Activated CD8-positive, alpha-beta memory T cell treated with anti-CD3 and anti-CD28 coated beads, Interleukin-2, amount 10 ng/mL, durations not matched to agents 7 days and 5 days (primary cell): ENCODE measurements at places on chromosomes 2 and 18. TPM values are rescaled to one million over a fixed set of nuclear protein-coding genes. Genes with fewer than 3 reads are reported as not detected.

Gene SCN2A
- total RNA-seq: not detected

Gene PRKD3
- 26.0 TPM for total RNA-seq

Gene CETN1
- not detected for total RNA-seq

Gene KYNU
- not detected for total RNA-seq

Gene SLC66A2
- 23.4 TPM for total RNA-seq

Gene CMPK2
- 164 TPM for total RNA-seq

DNA sequence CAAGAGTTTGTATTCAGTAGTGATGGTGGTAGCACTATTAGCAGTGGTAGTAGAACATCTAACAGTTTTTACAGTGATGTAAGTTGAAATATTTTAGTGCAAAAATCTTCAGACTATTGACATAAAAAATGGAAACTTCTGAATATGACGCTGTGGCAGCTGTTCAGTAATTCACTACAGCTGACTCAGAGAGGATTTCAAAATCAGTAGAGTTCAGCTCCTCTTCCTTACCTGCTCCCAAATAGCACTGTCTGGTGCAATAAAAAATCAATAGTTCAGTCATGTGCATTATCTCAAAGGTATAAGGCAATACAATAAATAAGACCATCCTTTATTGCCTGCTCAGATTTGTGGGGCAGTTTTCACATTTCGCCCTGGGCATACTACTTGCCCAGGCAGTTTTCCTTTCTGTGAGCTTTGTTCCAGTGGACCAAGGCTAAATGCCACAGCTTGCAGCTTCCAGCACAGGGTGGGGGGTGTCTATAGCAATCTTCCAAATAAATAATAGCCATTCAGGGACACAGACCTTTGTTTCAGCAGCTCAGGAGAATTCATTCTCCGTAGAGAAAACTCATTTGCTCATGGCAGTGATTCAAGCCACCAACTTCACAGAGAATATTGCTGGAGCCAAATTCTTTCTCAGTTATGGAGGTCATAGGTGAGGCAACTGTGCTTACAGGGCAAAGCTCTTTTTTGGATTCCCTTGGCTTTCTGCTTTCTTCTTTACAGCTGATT lies 33.9 kb upstream of the GORASP2 start:
- no peak overlapping the region for H3K27ac ChIP-seq
- peaks cover 33% of the 10 kb centered on the region for H3K27me3 ChIP-seq
- no peak for DNase-seq
- no peaks in the 10 kb centered on the region for H3K36me3 ChIP-seq
- no peak overlapping the region for H3K4me3 ChIP-seq

DNA sequence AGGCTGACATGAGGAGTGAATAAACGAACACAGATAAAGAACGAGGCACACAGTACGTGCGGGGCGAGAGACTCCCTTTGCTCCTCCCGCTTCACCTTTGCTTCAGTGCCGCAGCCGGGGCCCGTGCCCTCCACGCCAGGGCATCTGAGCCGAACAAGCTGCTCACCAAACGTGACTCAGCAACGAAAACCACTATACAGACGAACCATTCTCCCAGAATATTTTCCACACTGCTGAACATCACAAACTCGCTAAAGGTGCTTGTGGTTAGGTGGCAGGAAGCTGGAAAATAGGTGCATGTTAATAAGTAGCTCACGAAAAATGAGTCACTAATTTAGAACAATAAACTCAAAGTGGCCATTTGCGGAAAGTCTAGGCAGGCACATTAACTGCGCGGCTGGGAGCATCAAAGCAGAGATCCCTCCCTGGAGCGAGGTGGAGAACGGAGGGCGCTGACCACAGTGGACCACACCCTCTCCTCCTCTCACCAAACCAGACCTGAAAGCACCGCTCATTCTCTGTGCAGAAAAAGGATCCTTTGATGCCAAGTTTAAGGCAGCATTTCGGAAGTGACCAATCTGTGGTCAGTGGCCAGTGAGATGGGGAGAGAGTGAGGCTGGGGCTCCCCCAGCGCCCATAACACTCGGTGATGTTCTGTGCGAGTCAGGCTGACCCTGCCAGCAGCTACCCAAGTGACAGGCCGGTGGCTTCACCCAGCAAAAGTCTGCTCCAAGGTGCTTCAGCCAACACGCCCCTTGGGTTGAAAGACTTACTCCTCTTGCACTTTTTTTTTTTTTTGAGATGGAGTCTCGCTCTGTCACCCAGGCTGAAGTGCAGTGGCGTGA lies 153.2 kb downstream of the HDAC4 start:
- no peaks in the 10 kb centered on the region for H3K27me3 ChIP-seq
- no peak overlapping the region for H3K27ac ChIP-seq
- no peak for DNase-seq
- H3K36me3 ChIP-seq: peaks cover 3% of the 10 kb centered on the region

DNA sequence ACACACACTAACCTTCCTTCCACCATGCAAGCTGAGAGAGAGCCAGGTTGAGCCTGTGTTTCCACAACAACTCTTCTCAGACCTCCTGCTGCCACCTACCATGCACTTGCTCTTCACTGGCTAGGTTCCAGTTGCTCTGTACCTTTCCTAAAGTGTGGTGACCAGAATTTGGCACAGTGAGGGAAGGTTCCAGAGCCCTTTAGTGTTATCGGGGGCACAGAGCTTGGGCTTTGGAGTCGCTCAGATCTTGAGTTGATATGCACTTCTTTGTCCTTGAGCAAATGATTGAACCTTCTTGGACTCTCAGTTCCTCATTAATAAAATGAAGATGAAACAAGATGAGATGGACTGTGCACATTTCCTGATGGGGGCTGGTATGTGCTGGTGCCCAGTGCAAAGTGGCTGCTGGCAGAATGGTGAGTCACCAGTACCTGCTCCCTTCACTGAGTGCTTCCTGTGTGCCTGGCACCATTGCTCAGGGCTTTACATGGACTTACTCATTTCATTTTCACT lies 47.1 kb downstream of the NEDD4L start:
- peaks cover 2% of the 10 kb centered on the region for H3K4me1 ChIP-seq
- H3K27ac ChIP-seq: no peak overlapping the region
- no peak for DNase-seq

DNA sequence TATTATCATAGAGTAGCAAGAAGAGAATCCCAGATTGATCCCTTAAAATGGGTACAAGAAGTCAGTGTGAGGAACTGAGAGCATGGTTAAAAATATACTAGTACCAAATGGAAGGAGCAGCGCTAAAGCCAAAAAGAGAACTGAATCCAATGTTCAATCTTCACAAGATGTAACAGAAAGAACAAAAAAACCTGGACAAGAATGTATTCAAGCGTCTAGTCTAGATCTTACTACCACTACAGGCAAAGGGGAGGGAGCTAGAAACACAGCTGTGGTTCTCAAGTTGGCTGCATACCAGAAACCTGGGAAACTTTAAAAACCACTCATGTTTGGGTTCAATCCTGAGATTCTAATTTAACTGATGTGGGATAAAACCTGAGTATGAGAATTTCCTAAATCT lies 57.5 kb downstream of the PIAS2 start:
- H3K36me3 ChIP-seq: peaks cover 10% of the 10 kb centered on the region
- H3K27ac ChIP-seq: no peak overlapping the region
- no peak overlapping the region for H3K4me3 ChIP-seq
- H3K4me1 ChIP-seq: no peaks in the 10 kb centered on the region

- H3K27me3 ChIP-seq: no peaks in the 10 kb centered on the region
- peaks cover 2% of the 10 kb centered on the region for H3K36me3 ChIP-seq
- DNase-seq: no peak
Observed at GRCh38 chr2:3493615-3494007, 25.7 kb downstream of the ADI1 start.

GRCh38 chr2:214034417-214034816 lies 376.4 kb upstream of the VWC2L start:
- H3K27ac ChIP-seq: no peak overlapping the region
- H3K36me3 ChIP-seq: no peaks in the 10 kb centered on the region

GRCh38 chr2:174446531-174446930 lies 40.3 kb downstream of the GPR155 start:
- no peak overlapping the region for H3K4me3 ChIP-seq
- DNase-seq: no peak

DNA sequence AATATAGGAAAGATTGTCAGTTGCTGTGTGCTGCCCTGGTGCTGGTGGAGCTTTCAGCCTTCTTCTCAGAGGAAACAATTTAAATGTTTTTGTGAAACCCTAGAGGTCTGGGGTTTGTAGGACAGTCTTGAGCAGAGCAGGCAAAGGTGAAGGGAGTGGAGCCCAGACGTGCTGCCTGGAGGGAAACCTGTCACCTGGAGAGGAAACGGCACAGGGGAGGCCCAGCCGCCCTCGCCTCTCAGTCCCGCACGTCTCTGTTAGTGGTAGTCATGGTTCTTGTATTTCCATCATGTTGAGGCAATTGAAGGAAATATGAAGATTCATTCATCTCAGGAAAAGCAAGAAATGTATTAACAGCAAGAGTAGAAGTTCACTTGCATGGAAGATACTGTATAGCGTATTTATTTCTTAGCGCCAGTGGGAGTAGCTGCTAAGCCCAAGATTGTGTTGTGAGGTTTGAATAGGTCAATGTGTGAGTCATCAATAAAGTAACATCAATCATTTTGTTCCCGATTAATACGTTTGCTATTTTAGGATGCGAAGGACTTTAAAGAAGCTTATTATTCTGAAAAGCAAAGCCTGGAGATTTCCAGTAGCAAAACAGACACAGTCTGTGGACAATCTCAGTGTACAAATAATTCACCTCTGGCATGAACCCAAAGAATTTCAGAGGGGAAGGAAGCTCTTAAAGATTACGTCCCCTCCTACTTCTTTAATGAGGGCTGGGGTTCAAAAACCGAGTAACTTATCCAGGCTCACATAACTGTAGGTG lies 70.4 kb downstream of the LRRFIP1 start:
- peak; percentile 55 for DNase-seq
- peak overlapping the region; percentile 94 for H3K27ac ChIP-seq
- no peaks in the 10 kb centered on the region for H3K27me3 ChIP-seq

- no peak overlapping the region for H3K4me3 ChIP-seq
- H3K27ac ChIP-seq: no peak overlapping the region
- peaks cover 9% of the 10 kb centered on the region for H3K27me3 ChIP-seq
- DNase-seq: peak; percentile 34
- peaks cover 10% of the 10 kb centered on the region for H3K4me1 ChIP-seq
- H3K36me3 ChIP-seq: peaks cover 1% of the 10 kb centered on the region
Observed at GRCh38 chr2:126754240-126755004, 98.5 kb downstream of the GYPC start.

DNA sequence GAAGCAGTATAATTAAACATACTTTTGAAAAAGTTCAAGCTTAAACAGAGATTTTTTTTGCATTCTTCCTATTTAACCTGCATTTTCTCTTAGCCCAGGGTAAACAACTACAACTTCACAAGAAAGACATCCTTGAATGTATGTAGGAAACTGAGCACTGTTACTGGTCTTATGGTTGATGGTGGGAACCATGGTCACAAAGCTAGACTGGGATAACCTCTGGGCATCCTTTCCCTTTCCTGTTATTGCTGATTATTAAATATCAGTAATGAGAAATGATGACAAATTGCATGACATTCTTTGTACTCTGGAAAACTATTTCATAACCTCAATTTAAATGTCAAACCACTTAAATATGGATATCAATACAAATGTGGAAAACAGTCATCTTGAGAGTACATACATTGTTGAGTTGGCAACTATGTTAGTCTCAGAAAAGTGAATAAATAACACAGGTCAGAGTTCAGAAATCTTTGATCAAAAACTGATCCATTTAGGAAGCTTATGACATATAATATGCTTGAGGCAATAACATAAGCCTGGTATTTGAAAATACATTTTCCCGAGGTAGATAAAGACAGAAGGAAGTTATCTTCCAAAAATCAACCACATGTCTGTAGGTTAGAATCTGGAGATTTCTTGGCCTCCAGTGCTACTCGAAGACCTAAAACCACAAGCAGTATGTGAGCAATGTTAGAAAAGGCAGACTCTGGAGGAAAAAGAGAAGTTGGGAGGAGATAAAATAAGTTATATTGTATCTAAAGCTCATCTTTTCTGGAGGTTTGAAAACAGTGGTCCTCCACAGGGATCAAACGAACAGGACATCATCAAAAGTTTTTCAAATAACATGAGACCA lies 65.2 kb upstream of the ST8SIA5 start:
- H3K27me3 ChIP-seq: no peaks in the 10 kb centered on the region
- no peak overlapping the region for H3K4me3 ChIP-seq
- no peak overlapping the region for H3K27ac ChIP-seq

- peaks cover 51% of the 10 kb centered on the region for H3K27me3 ChIP-seq
- H3K4me1 ChIP-seq: peaks cover 24% of the 10 kb centered on the region
- H3K36me3 ChIP-seq: peaks cover 3% of the 10 kb centered on the region
- H3K4me3 ChIP-seq: peak overlapping the region; percentile 62
- H3K27ac ChIP-seq: no peak overlapping the region
Observed at GRCh38 chr2:189581354-189582139, 961 bp upstream of the SLC40A1 start.

DNA sequence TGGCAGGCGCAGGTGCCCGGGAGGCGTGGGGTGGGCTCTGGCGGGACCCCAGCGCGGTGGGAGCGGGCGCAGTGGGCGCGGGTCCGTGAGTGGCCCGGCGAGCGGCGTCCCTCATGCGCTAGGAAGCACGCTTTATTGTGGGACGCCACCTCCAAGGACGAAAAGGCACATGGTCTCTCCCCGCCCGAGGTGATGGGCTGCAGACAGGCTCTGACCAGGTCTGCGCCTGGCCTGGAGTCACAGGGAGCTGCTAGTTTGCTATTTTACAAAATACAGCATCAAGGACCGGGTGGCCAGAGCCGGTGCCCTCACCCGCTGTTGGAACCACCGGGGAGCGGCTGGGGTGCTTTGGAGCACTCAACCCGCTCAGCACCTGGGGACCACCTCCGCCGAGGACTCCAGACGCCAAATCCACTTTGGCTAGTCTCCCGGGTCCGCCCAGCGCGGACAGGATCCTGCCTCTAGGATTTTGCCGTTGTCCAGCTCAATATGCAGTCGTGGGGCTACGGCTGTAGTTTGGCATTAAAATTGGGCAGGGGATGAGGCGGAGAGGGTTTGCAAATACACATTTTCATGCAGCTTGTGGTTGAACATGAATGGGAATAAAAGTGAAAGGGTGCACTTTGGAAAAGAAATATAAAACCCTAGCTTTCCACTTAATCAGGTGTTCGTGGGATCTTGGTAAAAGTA lies 65.4 kb downstream of the LRRFIP1 start:
- H3K27ac ChIP-seq: peak overlapping the region; percentile 94
- no peaks in the 10 kb centered on the region for H3K27me3 ChIP-seq
- peak overlapping the region; percentile 97 for H3K4me3 ChIP-seq
- H3K4me1 ChIP-seq: peaks cover 51% of the 10 kb centered on the region
- H3K36me3 ChIP-seq: peaks cover 23% of the 10 kb centered on the region

GRCh38 chr18:63098018-63098981 lies 221.3 kb downstream of the BCL2 start:
- DNase-seq: peak; percentile 87
- peak overlapping the region; percentile 35 for H3K27ac ChIP-seq
- peaks cover 3% of the 10 kb centered on the region for H3K36me3 ChIP-seq
- H3K4me3 ChIP-seq: no peak overlapping the region

DNA sequence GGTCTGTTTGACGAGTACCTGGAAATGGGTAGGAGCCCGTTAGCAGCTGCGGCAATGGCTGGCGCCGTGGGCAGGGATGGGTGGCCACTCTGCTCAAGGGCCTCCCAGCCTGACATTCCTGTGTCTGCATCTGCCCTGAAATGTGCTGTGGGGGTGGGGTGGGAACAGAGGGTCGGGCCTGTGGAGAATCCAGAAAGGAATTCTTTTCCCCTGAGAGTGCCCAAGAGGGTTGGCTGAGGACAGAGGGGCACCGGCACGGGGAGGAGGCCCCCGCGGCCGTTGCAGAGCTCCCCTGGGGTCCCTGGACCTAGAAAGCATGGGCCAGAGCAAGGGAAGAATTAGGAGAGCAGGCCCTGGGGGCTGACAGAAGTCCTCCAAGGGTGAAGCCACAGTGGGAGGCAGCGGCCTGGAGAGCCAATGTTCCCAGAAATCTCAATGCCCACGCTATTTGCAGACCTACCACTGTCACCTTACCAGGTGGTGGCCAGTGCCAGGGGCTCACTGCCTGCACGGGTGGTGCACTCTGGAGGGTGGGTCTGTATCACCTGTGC lies 27.8 kb downstream of the ANO7 start:
- peaks cover 10% of the 10 kb centered on the region for H3K4me1 ChIP-seq
- H3K27ac ChIP-seq: no peak overlapping the region
- peak overlapping the region; percentile 32 for H3K4me3 ChIP-seq
- DNase-seq: no peak
- H3K36me3 ChIP-seq: no peaks in the 10 kb centered on the region
